Stimulated activated CD4-positive, alpha-beta T cell treated with anti-CD3 and anti-CD28 coated beads, TNF-alpha, amount 100 ng/mL, for 4 hours (primary cell): ENCODE measurements at places on chromosomes 7 and 10.

DNA sequence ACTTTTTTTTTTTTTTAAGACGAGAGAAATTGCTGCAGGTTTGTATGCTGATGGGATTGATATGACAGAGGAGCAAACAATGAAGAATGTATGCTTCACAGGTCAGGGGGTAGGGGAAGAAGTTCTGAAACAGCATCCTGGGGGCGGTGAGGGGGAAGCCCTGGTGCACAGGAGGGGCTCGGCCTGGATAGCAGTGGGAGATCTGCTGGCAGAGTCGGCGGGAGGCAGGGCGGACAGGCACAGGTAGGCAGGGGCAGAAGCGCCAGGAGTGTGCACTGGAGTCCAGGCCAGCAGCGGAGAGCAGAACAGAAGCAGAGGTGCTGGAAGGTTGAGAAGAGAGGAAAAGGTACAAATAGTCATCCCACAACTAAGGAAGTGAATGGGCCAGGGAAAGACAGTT lies 175.4 kb downstream of the SNX10 start:
- no peak for DNase-seq

DNA sequence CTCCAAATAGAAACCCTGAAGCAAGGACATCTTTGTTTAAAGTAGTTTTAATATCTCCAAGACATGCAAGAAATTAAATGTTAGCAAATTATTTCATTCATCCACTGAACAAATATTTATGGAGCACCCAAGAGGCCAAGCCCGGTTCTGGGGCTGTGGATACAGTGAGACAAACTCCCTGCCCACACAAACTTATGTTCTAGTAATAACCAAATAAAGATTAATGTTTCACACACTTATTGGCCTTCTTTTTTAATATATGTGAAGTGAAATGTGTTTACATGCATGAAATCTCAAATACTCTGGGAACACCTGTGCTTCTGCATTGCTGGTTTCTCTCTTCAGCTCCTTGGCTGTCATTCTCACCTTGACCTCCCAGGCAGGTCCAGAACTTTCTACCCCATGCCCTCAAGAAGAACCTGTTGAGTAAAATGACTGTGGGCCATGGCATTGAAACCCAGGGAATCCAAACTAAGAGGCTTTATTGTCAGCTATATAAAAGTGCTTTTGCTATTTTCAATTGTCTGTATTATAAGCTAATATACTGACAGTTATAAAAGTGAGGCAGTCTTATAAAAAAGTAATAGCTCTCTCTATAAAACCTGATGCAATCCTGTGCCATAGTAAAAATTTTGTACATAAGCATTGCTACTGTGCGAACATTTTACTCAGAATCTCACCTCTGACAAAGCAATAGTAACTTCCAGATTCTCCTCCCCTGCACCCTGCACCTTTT lies 43.7 kb downstream of the SVIL start:
- no peak for DNase-seq

GRCh38 chr7:115033917-115034459 lies 112.1 kb downstream of the MDFIC start:
- no peak for DNase-seq

DNA sequence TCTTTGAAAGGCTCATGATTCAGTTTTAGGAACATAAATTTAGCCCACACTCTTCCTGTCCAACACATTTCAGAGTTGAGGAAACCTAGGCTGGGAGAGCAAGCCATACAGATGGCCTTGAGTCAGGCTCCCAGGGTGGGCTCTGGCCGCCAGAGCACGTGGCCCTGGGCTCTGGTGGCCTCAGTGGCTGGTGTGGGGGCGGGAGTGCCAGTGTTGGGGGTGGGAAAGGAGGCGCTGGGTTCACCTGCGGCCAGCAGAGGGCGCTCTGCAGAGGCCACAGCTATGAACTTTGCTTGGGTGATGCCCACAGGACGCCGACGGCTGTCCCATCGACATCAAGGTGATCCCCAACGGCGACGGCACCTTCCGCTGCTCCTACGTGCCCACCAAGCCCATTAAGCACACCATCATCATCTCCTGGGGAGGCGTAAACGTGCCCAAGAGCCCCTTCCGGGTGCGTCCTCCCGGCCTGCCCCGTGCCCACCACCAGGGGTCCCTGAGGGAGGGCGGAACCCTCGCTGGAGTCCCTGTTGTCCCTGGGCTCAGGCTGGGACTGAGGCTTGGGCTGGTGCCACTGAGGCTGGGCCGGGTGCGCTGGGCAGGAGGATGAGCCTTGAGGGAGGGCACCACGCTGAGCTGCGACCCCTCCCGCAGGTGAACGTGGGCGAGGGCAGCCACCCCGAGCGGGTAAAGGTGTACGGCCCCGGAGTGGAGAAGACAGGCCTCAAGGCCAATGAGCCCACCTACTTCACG lies 11.9 kb downstream of the FLNC start:
- DNase-seq = peak; percentile 28

- DNase-seq = no peak
Observed at GRCh38 chr10:17651896-17652295, 7.9 kb downstream of the STAM start.

DNA sequence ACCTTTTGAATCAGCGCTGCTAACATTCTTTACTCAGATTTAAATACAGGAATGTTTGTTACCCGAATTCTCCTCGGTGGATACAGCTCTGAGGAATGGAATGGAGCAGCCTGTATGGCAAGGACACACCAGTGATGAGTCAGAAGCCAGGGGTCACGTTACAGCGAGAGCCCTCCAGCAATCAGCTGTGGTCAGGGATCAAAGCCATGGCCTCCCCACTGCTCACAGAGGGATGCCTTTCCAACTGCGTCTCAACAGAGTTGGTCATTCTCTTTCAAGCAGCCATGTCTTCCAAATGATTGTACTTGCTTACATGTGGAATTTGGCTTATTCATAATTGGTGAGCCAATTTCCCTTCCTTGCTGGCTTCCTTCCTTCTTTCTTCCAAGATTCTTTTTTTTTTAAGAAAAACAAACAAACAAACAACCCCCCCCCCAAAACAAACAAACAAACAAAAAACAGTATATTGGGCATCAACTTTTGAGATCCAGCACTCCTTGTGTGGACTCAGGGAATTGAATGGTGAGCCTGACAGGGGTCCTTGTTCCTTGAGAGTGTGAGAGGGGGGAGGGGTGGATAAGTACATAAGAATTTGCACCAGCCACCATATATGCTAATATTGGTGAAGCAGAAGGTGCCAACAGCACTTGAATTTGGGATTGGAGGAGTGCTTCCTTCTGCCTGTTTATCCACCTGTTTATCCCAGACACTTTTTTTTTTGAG lies 100.2 kb downstream of the ATXN7L1 start:
- no peak for DNase-seq

DNA sequence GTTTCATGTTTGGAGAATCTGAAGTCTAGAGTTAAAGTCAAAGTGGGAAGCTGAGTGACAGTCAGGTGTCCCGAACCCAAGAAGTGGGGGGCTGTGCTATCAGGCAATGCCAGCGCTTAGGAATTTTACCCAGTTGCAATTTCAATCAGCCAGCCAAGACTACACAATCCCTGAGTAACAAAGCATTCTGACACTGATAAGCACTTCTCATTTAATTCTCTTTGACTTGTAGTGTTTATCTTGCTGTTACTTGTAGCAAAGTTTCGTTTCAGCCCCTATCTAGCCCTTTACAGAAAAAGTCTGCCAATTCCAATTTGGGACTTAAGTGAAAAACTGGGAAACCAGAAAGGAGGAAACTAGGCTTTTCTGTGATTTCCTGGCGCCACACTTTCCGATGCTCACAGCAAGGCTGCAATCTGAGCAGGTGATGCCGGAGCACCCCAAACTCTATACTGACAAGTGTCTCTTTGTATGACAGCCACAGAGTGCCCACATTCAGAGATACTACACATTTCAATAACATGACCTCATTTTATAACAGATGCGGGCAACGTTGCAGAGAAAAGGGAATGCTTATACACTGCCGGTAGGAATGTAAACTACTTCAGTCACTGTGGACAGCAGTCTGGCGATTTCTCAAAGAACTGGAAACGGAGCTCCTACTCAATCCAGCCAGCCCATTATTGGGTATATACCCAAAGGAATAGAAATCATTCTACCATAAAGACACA lies 61.0 kb downstream of the ITIH5 start:
- DNase-seq = no peak

- DNase-seq = no peak
Observed at GRCh38 chr7:101567230-101567629, 61.9 kb downstream of the MYL10 start.

DNA sequence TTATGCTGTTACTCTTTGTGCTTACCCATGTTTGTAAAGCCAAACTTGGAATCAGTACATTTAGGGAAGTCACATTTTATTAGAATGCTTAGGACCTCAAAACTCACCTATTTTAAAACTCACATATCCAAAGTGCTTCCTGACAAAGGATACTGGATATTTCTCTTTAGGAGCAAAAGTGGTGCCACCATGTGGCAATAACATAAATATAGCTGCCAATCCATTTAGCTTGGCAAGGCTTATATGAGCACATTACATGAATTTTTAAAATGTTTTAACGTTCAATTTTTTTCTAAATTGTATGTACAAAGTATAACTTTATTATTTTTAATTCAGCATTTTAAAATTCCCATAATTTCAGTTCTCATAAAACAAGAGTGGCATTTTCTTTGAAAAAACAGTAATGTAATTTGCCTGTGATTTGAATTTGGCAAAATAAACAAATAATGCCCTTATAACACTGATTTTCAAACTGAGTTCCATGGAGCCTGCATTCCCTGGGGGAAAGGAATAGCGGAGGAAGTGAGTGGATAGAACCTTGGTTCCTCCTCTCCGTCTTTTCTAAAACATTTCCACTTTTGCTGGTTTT lies 75.4 kb downstream of the HDAC9 start:
- no peak for DNase-seq
